ENCODE measurements at places on chromosomes 11 and 22. TPM values are rescaled to one million over a fixed set of nuclear protein-coding genes. Genes with fewer than 3 reads are reported as not detected.
A peak's percentile ranks its signal among the peaks of the same experiment; 100 is the strongest.

- H3K4me3 ChIP-seq: no peak overlapping the region
- no peak for DNase-seq
- no peak overlapping the region for H3K27ac ChIP-seq
- peaks cover 13% of the 10 kb centered on the region for H3K4me1 ChIP-seq
These were observed 65.2 kb downstream of the CSTPP1 start for GRCh38 chr11:47001781-47002181.

The LMO2 gene
- 2.1 TPM for total RNA-seq

DNA sequence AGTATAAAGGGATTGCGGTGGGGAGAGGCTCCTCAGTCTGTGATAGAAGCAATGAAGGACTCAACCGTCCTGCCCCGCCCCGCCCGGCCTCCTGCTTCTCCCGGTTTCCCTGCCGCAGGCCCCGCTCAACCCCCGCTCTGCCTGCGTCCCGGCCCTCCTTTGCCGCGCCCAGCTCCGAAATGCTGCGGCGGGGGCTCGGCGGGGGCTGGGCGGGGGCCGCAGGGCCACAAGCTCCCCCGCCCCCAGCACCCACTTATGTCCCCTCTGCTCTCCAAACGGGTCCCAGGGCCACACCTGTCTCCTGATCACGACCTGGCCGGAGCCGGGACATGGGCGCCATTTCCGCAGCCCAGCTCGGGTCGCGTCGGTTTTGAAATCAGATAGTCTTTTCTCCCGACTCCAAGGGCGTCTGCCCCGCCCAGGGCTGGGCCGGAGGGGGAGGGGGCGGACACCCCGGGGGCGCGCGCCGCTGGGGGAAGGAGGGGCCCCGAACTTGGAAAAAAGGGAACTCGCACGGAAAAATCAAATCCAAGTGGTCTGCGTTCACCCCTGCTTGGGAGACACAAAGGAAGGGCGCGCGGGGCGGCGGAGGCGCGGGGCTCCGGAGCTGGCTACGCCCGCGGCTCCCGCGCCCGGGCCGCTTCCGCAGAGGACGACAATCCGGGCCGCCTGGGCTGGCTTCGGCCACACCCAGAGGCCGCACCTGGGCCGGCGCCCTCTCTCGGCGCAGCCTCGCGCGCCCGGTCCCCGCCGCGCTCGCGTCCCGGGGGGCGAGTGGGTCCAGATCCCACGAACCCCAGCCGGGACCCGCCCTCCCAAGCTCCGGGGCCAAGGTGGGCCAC lies 70.6 kb upstream of the EP300 start:
- H3K27me3 ChIP-seq: no peaks in the 10 kb centered on the region
- peak overlapping the region; percentile 92 for H3K4me3 ChIP-seq
- peaks cover 2% of the 10 kb centered on the region for H3K36me3 ChIP-seq

The KCNK4 gene
- total RNA-seq: 0.50 TPM

DNA sequence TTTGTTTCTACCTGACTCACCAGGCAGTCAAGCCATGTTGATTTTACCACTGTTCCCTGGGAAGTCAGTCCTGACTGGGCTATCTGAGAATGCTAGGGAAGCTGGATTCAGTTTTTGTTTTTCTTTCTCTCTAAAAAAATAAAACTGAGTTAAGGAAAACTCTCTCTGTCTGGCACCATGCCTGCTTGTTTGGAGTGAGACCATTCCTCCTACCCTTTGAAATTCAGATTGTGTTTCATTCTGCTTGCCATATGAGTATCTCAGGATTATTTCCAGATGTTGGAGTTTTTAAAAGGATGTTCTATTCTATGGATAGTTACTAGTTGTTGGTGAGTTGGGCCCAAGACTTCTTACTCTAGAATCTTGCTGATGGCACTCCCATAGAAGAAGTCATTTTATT lies 1917.0 kb downstream of the LRRC4C start:
- H3K4me1 ChIP-seq: no peaks in the 10 kb centered on the region
- no peak for DNase-seq
- H3K4me3 ChIP-seq: no peak overlapping the region
